ENCODE measurements at places on chromosomes 13 and 19.

- DNase-seq = no peak
These were observed 14.0 kb upstream of the TOMM40 start for GRCh38 chr19:44876930-44877535.

- DNase-seq = no peak
These were observed 32.9 kb downstream of the SLC25A30 start for GRCh38 chr13:45385320-45385719.

GRCh38 chr13:112638919-112639318, 50.9 kb upstream of the ATP11A start:
- DNase-seq = no peak

- no peak for DNase-seq
These were observed 31.7 kb upstream of the FXYD3 start for GRCh38 chr19:35083691-35084508.

DNA sequence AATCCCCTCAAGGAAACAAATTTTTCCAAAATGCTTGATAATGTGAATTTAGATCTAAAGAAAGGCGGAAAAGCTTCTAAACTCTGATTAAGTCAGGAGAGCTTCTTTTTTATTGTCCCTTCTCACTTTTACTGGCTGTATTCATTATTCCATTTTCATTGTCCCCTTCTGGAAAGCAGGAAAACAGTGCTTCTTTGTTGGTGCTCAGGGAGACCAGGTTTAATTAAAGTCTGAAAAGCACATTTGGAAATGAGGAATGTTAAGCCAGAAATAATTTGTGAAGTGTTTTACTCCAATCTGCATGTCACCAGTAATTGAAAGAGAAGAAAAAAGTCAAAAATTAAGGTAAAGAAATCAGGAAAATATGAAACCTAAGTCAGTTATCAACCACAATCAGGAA, 43.5 kb upstream of the TSC22D1 start:
- no peak for DNase-seq

DNA sequence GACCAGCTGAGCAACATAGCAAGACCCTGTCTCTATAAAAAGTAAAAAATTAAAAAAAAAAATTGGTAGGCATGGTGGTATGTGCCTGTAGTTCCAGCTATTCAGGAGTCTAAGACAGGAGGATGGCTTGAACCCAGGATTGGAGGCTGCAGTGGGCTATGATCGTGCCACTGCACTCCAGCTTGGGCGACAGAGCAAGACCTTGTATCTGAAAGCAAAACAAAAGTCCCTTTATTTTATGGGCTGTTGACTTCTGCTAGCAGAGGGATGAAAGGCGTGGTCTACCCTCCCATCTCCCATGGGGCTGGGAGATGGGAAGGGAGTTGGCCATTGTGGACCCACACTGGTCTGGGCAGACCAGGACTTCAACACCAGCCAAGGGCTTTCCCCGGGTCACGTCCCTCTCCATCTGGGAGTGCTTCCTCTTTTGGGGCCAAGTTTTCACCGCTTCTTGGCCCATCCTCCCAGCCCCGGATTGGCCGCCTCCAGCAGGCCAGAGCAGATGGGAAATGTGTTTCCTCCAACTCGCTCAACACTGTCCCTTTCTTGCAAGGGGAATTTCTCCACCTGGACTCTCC, 2.2 kb upstream of the TNFSF9 start:
- DNase-seq = no peak

- no peak for DNase-seq
These were observed 152.3 kb downstream of the DLEU7 start for GRCh38 chr13:50691176-50691680.

DNA sequence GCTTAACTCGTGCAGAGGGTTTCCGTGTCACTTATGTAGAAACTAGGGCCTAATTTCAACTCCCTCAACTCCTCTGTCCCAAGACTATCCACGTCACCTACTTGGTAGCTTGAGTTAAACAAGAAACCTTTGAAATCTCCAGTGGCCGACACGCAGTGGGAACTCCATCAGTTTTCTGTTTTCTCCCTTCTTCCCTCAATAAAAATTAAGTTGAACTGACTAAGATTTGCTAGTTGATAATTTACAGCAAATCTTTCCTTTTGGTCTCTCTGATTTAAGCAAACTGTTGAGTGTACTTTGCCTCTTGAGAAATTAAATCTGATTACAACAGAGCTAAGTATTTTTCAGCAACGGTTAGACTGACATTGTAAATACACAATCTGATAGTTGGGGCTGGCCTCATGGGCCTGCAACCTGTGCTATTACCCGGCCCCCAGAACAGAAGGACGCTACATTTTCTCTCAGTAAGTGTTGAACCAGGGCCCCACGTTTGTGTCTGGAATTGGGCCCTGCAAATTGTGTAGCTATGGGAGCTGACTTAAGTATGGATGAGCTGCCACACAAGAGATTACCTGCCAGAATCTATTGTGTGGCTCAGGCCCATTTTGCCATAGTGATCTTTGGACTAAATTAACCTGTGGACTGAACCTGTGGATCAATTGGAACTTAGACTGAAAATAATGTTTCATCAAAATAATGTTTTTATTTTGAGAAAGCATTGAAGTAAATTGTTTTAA, 708 bp upstream of the ESD start:
- DNase-seq = no peak

GRCh38 chr19:35645680-35646511, 2.2 kb upstream of the COX6B1 start:
- DNase-seq = no peak

DNA sequence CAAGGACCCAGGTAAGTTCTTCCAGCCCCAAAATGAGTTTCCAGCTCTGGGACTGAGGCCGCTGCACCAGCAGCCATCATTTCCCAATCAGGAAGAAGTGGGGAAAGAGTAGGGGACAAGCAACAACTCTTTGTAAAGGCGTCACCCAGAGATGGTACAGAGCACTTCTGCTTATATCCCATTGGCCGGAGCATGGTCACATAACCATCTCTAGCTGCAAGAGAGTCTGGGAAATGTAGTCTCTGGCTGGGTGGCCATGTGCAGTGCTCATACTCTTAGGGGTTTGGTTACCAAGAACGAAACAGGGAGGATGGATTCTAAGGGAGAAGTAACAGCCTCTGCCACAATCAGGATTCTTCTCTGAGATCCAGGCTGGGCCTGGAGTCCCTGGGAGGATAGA, 26.3 kb downstream of the CKM start:
- DNase-seq = no peak

- DNase-seq = no peak
These were observed 952.4 kb downstream of the PCDH17 start for GRCh38 chr13:58583966-58584365.

GRCh38 chr19:44113784-44114390, 688 bp downstream of the ZNF225 start:
- no peak for DNase-seq

GRCh38 chr19:42024622-42025111, 30.6 kb upstream of the ATP1A3 start:
- no peak for DNase-seq

GRCh38 chr19:47544476-47544875, 28.5 kb downstream of the ZNF541 start:
- no peak for DNase-seq

DNA sequence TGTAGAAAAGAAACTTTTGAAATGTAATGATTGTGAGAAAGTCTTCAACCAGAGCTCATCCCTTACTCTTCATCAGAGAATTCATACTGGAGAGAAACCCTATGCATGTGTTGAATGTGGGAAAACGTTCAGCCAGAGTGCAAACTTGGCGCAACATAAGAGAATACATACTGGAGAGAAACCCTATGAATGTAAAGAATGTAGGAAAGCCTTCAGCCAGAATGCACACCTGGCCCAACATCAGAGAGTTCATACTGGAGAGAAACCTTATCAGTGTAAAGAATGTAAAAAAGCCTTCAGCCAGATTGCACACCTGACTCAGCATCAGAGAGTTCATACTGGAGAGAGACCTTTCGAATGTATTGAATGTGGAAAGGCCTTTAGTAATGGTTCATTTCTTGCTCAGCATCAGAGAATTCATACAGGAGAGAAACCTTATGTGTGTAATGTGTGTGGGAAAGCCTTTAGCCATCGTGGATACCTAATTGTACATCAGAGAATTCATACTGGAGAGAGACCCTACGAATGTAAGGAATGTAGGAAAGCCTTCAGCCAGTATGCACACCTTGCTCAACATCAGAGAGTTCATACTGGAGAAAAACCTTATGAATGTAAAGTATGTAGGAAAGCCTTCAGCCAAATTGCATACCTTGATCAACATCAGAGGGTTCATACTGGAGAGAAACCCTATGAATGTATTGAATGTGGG, 19.3 kb downstream of the ZNF583 start:
- DNase-seq = no peak

- no peak for DNase-seq
These were observed 13.7 kb downstream of the RRAS start for GRCh38 chr19:49626226-49626625.

- DNase-seq = no peak
These were observed 393.8 kb downstream of the OLFM4 start for GRCh38 chr13:53422415-53422814.

DNA sequence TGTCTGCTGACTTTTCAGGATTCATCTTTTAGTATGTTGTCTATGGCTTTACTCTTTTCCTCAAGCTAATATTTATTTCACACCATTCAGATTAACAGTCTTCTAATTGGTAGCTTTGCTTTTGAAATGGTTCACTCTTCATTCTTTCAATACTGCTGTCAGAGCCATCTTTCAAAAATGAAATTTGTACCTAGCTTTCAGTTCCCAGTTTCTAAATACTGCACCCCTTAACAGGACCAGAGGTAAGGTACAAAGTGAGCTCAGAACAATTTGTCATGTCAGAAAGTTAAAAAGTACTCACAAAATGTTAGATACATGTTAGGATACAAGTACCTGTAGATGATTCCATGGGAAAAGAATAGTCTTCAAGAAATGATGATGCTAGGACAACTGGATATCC, 83.0 kb downstream of the FNDC3A start:
- DNase-seq = no peak

DNA sequence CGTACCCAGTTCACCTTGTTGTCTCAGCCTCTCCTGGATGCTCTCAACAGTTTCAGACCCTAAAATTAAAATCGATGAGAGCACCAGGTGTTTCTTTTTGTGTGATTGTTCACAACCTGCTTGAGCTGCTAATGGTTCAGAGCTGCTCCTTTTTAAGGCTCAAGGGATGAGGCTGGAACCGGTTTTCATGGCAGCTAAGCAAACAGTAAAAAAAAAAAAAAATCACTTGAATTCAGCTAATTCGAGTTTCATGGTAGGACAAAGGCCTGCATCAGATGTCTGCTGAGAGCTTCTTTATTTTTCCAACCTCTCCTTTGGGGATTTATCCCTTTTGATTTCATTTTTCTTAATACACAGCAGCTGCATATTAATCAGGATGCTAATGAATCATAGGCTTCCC, 6.5 kb downstream of the SYCE2 start:
- no peak for DNase-seq

GRCh38 chr19:51546650-51547396, 15.4 kb upstream of the SIGLEC6 start:
- no peak for DNase-seq

GRCh38 chr13:30413842-30414241, 8.5 kb upstream of the UBE2L5 start:
- no peak for DNase-seq

DNA sequence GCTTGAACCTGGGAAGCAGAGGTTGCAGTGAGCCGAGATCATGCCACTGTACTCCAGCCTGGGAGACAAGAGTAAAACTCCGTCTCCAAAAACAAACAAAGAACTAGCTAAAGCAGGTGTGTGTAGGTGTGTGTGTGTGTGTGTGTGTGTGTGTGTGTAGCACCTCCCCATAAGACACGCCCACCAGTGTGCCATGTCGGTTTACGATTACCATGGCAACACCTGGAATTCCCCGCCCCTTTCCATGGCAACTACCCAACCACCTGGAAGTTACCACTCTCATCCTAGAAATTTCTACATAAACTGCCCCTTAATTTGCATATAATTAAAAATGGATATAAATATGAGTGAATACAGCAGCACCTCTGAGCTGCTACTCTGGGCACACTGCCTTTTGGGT, 80.9 kb upstream of the ADGRE5 start:
- DNase-seq = no peak

GRCh38 chr13:75402787-75403186, 79.2 kb downstream of the TBC1D4 start:
- DNase-seq = no peak

- peak; percentile 42 for DNase-seq
These were observed 12.7 kb downstream of the ARHGAP45 start for GRCh38 chr19:1079566-1080111.

GRCh38 chr13:24036115-24036514, 124.4 kb upstream of the SPATA13 start:
- no peak for DNase-seq

DNA sequence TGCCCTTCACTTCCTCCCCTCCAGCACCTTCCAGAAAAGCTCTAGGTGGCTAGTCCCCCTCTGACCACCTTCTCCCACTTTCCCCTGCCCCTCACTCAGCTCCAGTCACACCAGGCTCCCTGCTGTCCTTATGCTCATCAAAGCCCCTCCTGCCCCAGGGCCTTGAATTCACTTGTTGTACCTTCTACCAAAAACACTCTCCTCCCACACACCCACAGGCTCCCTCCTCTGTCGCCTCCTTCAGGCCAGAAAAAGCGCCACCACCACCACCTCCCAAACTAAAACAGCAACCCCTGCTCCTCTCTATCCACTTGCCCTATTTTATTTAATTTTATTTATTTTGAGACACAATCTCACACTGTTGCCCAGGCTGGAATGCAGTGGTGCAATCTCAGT, 4.8 kb upstream of the CEACAM16 start:
- DNase-seq = no peak

GRCh38 chr19:5900976-5901375, 2.6 kb downstream of the NDUFA11 start:
- DNase-seq = no peak

DNA sequence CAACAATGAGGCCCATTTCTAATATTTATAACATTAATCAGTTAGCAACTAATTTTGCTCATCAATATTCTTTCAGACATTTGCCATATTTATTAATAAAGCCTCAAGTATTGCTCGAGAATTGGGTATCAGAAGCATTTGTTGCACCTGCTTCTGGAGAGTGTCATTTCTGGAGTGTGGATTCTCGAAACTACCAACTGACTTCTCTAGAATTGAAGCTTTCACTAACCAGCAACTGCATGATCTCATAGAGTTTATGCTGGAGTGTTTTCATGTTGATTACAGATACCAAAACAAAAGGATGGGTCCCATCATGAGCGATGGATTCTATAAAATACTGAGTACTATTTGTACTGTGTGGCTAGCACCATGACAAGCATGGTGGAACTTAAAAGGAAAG, 121.0 kb upstream of the SLC7A1 start:
- DNase-seq = no peak

DNA sequence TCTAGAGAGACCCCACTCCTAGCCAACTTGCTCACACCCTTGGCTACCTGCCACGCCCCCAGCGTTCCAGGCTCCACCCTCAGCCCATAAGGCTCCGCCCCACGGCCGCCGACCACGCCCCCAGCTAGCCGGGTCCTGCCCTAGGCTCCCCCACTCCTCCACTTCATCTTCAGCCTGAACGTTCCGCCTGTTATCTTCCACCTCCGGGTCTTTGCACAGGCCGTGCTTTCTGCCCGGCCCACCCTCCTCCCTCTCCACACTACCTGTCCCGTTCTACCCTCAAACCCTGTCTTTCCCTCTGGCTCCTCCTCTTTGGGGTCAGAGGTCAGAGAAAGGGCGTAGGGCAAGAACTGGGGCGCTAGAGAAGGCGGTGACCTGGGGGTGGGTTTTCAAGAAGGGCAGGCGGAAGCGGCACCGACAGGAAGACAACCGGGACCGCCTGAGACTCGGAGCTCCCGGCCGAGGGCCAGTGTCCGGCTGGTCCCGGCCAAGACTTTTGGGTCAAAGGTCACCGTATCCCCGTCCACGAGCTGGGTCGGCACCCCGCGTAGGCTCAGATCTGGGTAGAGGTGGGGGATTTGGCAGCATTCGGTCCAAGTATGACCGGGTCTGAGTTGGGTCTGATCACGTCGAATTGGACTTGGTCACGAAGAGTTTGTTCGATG, 2.2 kb downstream of the PDE4C start:
- DNase-seq = peak; percentile 27
